ENCODE measurements at places on chromosomes 7 and 10.

- no peak for DNase-seq
Observed at GRCh38 chr10:65618126-65618525, 1307.7 kb upstream of the LRRTM3 start.

GRCh38 chr10:84075226-84076046 lies 63.9 kb upstream of the GHITM start:
- no peak for DNase-seq

GRCh38 chr10:50874723-50875122 lies 10.7 kb downstream of the A1CF start:
- DNase-seq = no peak

DNA sequence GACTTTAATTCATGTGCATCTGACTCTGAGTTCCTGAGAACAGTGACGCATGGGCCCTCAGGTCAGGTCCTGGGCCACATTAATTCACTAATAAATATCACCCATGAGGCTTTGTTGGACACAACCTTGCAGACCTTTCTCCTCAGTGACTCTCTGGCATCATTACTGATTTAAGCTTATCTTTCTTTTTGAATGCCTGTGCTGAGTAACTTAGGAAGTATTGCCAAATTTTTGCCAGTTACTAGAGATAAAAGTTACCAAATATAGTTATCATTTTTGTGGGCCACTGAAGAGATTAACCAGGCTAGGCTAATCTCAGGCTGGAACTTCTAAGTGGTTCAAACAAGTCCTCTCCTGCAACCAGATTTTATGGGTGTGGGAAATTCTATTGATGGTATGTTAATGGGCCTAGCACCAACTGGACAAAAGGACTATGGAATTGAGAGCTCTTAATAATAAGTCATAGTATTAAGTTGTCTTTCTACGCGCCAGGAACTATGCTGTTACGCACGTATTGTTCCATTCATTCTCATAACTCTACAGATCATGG lies 28.8 kb upstream of the PRTFDC1 start:
- no peak for DNase-seq
